AG04449 (cell line): ENCODE measurements at places on chromosomes 6 and 20.
A peak's percentile ranks its signal among the peaks of the same experiment; 100 is the strongest.

DNA sequence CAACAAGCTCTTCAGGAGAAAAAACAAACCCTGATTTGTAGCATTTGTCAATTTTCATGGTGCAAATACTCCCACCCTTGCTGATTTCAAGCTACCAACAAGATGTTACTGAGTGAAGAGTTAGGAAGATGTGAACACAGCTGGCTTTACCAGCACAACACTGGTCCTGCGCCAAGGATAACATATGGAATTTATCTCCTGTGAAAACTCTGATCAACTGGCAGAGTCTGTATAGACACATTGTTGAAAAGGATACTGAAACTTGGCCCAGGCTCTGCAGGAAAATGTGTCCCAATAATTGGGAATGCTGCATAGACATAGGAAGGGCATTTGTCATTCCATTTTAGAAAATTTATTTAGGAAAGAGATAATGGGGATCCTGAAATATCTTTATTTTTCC lies 29.0 kb downstream of the OTOR start:
- no peak for DNase-seq

DNA sequence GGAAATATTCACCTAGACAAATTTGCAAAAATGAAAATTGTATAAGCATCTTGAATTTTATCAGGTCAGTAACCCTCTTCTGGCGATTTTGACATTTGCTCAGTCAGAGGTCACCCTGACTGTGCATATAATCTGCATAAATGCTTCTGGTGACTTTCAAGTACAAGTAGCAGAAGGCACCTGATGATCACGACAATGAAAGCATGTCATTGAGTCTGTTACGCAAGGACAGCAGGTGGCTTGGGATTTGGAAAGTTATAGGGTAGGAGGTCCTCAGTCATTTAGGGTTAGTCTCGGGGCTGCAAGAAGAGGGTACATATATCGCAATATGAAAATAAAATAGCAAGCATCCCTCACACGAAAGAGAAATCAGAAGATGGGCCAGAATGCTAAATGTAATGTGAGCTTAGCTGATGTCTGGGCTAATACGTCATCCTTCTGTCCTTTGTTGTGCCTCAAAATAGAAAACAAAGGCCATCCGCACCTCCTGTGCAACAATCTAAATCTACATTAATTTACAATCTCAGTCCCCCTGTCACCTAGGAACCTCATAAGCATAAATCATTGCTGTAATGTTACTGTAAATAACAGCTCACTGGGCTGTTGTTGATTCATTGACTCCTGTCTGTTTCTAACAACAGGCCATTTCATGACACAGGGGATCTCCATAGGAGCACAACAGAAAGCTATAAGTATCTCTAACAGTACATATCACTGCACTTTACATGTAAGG lies 155.2 kb upstream of the RSPO3 start:
- no peak for DNase-seq

- DNase-seq, result peak; percentile 36
Observed at GRCh38 chr6:121951918-121952379, 447.5 kb upstream of the HSF2 start.

DNA sequence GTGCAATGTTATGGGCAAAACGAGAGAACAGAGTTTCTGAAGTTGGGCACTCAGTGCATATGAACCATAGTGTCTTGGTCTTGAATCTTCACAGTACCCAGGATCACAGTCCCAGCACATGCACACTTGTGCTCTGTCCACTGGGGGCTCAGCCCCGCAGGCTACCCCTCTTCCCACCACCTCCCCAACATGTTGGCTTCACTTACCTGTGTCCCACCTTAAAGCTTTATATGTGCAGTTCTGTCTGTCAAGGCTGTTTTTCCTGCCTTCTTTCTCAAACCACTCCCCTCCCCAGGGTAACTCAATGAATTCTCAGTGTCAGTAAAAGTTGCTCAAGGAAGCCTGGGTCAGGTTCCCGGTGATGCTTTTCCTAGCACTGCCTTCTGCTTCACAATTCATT lies 129.9 kb downstream of the DOK5 start:
- DNase-seq, result no peak

DNA sequence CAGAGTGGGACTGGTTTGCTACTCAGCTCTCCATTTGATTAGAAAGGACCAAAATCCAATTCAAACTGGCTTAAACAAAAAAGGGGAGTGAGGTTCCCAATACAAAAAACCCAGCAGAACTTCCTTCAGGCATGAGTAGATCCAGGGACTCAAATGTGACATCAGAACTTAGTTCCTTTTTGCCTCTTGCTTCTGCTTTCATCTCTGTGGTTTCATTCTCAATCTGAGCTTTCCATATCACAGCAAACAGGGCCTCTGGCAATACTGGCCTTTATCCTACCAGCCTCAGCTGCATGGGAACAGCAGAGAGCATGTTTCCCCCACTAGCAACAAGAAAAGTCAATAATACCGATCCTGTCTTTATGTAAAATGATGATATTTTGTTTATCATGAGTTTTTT lies 28.6 kb upstream of the PRELID3B start:
- no peak for DNase-seq

- DNase-seq, result peak; percentile 89
Observed at GRCh38 chr6:11315743-11316437, 83.4 kb upstream of the NEDD9 start.

- no peak for DNase-seq
Observed at GRCh38 chr20:57391439-57392301, 474 bp downstream of the RBM38 start.

DNA sequence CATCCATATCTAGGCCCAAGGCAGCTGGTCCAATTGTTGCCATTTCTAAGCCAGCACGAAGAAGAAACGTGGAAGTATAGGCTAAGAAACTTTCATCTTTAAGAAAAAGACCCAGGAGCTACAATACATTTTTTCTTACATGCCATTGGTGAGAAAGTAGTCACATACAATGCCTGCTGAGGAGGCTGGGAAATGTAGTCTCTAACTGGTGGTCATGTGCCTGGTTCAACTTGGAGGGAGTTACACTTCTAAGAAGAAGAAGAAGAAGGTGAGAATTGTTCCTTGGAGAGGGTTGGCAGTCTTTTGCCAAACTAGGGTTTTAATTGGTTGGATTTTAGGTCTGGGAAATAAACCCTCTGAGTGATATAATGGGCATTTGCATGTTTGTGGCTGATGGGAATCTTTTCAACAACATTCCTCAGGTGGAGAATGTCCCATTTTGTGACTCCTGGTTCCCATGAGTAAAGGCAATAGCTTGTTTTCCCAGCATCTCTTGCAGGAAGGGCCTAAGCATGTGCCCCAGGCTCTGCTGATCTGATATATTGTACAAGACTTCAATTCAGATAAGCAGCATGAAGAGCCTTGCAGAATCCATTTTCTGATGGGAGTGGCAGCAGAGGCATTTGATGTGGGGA lies 47.0 kb upstream of the PREP start:
- no peak for DNase-seq

DNA sequence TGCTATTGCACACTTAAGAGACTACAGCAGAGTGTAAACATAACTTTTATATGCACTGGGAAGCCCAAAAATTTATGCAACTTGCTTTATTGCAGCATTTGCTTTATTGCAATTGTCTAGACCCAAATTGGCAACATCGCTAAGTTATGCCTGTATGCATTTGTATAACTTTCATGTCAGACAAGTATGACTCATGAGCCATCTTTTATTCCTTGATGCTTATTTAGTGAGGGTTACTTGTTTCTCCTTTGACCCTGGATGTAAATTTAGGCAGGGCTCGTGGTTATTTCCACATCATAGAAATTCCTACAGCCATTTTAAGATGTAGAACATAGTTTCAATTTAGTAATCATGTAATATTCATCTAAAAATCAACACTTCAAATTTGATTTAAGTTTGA lies 130.3 kb upstream of the LY86 start:
- no peak for DNase-seq

DNA sequence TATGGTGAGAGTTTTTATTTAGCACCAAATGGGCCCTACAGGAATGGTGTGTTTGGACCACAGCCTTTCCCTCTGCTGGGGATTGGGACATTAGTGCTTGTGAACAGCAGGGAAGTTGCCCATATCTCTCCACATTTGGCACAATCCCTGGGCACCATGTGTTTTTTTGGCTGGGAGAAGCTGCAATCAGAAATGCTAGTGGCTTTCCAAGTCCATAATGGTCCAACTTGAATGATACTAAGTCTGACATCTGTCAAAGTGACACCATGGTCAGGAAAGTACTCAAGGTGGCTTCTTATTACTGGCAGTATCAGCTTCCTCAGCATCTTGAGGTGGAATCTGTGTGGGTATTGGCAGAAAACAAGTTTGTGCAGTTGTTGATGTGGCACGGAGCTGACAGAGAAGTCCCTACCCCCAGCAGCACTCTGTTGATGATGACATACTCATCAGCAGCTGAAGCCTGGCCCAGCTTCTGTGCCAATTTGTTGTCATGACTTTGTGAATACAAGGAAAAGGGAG lies 53.0 kb downstream of the SASH1 start:
- no peak for DNase-seq

DNA sequence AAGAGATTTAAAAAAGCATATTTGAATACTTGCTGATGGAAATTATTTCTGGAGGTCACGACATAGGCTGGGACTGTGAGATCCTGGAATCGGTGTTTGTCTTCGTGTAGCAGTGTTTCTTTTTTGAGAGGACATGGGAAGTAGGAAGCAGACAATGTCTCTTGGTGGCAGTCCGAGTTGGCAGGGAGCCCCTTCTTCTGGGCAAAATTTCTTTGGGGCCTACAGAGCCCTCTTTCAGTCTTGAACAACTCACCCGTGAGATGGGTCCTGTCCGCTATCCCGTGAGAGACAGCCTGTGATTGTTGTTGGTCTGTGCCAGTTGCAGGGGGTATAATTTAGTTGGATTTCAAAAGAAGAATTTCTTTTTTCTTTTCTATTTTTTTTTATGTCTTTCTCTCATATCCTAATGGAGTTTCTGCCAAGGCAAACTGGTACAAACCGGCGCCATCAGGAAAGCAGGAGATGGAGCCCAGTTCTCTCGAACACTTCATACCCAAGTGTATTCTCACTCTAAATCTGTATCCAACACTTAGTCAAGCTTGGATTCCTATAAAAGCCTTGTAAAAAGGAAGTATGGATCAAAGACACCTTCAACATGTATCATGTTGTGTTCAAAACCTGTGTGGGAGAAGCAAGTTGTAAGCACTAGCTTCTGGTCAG lies 785.1 kb downstream of the MAFB start:
- no peak for DNase-seq

DNA sequence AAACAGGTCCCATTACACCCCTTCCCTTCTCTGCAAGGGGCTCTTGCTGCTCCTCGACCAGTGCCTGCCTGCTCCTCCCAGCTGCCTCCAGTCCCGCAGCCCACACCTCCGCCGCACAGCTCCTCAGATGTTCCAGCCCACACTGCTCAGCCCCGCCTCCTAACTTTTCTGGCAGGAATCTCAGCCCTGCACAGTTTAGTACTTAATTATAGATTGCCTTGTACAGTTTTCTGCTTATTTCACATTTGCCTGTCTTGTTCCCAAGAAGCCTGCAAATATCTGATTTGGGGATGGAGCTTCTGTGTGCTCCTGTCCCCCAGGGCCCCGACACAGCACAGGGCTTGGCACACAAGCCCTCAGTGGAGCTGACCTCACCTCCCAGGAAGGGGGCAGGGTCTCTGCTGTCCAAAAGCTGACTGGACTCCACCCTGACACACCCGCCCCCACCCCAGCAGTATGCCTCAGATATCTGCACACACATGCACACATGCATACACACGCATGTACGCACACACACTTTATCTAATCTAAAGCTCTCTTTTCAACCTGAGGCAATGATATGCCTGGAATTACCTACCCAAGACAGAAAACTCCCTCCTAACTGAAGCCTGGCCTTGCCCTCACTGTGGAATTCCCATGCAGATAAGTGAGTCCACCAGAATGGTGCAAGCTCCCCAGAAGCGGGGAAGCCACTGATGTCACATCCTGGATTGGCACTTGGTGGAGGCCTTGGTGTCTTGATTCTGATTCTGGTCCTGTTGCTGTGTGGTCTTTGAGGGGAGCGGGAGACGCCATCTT lies 1.2 kb upstream of the PNPLA1 start:
- no peak for DNase-seq

- no peak for DNase-seq
Observed at GRCh38 chr6:53009056-53009455, 14.0 kb upstream of the GSTA4 start.

DNA sequence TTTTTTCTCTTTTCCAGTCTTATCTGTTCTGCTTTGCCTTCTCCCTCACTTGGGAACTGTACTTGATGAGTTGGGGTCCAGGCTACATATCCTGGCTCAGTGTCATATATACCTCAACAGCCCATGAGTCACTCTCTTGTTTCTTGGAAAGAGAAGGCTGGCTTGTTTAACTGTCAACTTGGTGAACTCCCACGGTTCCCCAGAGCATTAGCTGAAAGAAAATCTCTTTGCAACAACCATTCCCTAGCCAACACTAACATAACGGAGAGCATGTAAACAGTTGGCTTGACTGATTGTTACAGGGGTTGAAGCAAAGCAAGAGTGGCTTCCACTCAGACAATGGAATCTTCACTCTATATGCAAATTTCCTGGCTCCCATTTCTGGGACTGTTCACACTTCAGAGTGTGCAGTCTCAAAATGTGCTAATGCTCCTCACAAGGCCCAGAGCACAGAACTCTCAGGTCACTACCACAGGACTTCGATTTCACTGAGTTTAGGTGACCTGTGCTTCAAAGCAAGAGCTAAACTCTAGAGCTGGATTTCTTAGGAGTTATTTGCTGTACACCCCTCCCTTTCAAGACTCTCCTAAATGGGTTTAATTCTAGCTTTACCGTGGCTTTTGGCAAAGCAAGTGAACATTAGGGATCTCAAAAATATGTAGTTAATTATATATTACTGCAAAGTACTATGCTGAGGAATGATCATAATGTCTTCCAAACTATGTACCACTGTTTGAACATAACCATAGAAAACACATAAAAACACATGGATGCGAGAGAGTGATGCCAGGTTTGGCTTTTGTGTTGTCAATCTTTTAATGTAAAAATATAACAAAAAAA lies 609.8 kb downstream of the RFPL4B start:
- DNase-seq, result peak; percentile 63

GRCh38 chr6:167831281-167831828 lies 4.6 kb downstream of the AFDN start:
- no peak for DNase-seq

DNA sequence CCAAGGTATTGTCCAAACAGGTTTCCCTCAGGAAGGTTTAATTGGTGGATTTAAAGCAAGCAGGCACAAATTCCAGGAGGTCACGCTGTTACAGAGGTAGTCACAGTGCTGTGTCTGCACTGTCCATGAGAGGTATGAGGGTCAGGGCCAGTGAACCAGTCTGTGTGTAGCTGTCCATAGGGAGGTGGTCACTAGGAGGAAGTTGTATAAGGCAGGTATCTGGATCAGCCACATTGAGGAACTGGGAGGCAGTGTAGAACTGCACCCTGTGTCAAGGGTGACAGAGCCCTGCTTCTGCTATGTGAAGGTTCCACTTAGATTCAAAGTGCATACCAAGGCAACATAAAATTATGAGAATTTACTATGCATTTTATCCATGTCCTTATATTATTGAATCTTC lies 73.3 kb downstream of the MAP3K4 start:
- DNase-seq, result no peak
